ENCODE measurements at places on chromosomes 4 and X.

DNA sequence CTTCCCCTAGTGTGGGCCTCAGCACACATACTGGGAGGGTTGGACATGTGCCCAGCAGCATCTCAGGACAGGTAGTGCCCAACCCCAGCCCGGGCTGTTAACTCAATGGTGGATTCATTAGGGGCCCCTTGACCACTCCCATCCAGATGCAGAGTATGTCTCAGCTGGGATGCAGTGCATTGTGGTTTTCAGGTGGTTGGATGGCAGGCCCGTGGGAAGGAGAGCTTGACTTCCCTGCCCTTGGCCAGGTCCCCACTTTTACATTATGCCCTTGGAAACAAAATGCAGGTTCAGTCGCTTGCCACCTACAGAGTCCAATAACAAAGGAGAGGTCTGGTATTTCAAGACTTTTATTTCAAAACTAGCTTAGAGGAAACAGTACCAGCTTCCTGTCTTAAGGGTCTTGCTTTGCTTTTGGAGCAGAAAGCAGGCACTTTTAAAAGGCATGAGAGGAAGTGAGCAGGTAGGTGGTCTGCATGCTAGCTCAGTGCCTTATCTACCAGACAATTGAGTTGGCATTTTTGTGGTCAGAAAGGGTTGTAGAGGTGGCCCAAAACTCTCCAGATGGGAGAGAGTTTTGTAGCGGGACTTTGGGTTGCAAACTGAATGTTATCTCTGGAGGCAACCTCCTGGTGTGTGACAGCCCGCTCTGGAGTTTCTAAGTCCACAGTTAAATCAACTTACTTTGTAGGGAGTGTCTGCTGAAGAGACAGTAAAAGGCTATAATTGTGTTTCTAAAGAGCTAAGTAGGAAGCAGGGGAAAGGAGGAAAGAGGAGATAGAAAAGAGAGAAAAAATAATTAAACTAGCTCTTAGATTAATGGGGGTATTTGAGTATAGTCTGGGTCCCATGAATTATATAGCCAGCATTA, 171.0 kb downstream of the GALNTL6 start:
- no peak for DNase-seq

- DNase-seq = peak; percentile 49
These were observed 26.7 kb downstream of the SMARCA1 start for GRCh38 chrX:129496625-129497024.

GRCh38 chr4:141179474-141180373, 41.0 kb upstream of the ZNF330 start:
- DNase-seq = no peak

DNA sequence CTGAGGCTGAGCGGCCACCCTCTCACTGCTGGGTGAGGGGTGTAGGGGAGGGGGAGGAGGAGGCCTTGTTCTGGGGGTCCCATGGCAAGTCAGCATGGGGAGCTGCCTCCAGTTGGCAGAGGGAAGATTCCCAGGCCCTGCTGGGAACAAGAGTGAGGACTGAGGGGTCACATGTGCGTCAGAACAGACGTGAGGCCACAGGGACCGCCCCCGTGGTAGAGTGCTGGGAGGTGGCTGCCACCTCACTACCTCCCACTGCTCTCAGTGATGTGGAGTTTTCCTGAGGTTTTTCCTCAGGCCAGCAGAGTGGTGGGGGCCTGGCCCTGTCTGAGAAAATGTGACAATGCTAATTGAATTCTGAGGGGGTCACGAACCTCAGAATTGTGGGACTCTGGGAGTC, 568 bp downstream of the MAGEC1 start:
- DNase-seq = no peak

DNA sequence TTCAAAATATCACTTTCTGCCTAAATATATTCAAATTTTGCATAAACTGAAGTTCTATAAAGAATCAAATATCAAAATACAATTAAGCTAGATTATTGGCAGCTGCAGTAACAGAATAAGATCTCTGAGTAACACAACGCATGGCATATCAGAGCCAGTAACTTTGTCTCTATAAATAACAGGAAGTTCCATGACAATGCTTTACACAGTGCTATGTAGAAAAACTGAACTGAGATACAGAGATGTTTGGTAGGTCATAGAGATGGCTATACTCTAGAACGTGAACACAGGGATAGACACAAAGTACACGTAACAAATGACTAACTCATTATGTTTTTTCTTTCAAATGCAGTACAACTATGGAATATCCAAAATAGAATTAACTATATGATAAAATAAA, 18.2 kb downstream of the UBE2D3 start:
- no peak for DNase-seq

- DNase-seq = no peak
These were observed 98.0 kb downstream of the ATP11C start for GRCh38 chrX:139834879-139835278.

DNA sequence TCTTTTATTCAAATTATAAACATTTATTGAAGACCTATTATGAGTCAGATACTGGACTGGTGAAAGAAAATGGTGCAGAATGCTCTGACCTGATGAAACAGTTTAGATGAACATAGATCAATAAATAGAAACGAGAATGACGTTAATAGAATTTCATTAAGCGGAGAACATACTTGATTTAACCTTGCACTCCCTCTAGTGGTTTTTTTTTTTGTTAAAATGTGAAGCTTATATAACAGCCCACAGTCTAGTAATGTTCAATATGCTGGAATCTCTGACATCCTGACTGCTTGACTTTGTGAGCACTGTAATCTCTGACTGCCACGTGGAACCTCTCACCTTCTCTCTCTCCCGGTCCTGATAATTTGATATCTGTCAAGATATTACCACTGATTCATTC, 32.3 kb downstream of the HDAC8 start:
- DNase-seq = peak; percentile 24

DNA sequence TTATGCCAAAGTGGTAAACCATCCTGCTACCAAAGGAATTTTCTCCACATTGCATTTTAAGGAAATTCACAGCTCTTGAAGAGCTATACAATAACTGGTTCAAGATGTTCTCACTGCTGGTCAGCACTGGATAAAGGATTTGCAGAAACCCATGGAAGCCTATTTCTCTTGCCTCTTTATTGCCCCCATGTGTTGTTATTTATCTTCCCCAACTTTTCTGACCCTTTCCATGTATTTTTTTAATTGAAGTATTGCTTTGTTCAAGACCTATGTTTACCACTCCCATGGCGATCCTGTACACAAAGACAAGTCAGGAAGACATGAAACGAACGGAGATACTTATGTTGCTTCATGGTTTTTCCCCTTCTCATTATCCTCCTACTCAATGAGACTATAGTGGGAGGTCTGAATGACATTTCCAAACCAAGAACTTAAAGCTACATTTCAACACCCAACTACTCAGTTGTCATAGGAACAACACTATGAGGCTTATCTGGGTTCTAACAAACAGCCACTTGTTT, 566.4 kb upstream of the DIPK2B start:
- DNase-seq = peak; percentile 73

- no peak for DNase-seq
These were observed 629.2 kb downstream of the KLHL13 start for GRCh38 chrX:117487421-117487820.

DNA sequence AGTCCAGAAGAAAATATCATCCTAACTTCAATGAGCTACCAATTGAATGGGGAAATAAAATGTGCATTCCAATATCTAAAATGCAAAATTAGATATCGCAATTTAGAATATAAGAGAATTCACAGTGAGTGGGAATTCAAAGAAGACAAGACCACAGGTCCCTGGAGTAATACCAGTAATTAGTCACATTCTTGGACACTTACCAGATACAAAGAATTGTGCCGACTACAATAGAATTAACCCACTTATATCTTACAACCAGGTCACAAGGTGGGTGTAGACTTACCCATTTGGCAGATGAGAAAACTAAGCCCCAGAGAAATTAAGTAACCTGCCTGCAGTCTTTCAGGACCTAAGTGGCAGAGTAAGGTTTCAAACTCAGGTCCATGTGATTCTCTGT, 84.3 kb upstream of the C1QTNF7 start:
- DNase-seq = no peak

GRCh38 chrX:48960291-48960690, 2.9 kb upstream of the OTUD5 start:
- DNase-seq = no peak

GRCh38 chr4:140163029-140163810, 9.2 kb upstream of the MAML3 start:
- DNase-seq = peak; percentile 72

DNA sequence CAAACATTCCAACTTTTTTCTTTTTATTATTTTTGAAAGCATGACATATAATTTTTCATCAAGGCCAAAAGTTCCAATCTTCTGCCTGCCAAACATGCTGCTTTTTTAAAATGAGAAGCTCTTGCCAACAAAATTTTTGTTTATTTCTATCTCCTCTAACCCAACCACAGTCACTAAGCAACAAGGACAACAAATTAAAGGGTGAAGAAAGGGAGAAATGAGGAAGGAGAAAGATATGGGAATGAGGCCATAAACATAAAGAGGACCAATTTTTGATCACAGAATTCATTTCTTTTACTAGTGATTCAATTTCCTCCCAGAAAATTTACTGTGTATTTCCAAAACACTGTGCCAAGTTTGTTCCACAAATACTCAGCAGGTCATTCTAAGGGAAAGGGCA, 537.0 kb upstream of the DIAPH2 start:
- no peak for DNase-seq

GRCh38 chrX:153926858-153927671, 1.0 kb upstream of the ARHGAP4 start:
- peak; percentile 37 for DNase-seq

- no peak for DNase-seq
These were observed 31.8 kb downstream of the MSL3 start for GRCh38 chrX:11789809-11790208.

- DNase-seq = no peak
These were observed 208.4 kb upstream of the TRAM1L1 start for GRCh38 chr4:117293784-117294183.

DNA sequence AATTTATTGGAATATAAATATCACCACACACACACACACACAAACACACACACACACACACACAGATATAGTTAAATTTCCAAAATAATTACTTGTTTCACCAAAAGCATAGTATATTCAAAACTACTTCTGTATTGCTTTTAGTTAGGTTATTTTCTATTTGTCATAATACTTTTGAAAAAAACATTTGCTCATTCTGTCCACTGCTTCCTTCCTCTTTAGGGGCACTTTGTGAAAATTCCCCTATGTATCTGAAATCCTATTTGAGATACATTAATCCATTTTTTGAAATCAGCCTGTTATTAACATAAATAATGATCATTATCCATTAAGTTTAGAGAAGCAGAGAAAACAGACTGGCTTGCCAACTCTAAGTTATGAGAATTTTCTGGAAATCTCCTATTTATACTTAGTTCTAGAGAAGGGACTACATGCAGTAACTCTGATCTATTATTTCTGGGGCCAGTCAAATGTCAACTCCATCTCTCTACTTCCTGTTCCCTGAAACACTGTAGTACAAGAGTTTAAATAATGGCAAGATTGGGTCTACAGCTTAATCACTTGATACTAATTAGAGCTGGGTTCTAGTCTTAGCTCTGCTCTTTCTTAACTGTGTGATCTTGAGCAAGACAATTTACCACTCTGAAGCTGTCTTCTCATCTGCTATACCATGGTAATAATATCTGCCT, 54.4 kb upstream of the GPR174 start:
- no peak for DNase-seq

- no peak for DNase-seq
These were observed 56.0 kb downstream of the GSX2 start for GRCh38 chr4:54155936-54156335.

- DNase-seq = no peak
These were observed 293.4 kb upstream of the TENM3 start for GRCh38 chr4:181949704-181950312.

DNA sequence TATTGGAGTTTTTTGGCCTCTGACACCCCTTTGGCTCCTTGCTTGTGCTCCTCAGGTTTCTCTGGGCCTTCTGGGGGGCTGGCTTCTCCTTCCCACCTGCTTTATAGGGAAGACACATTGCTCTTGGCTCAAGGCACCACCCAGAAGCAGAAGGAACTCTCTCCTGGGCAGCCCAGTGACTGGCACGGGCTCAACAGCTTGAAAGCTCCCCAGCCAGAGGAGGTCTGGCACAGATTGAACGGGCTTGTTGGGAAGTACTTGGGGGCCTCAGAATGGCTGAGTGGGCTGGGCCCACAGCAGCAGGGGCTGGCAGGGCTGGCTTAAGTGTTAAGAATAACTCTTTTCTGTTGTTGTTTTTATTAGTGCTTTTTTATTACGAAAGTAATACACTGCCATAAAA, 11.2 kb upstream of the ZNF185 start:
- DNase-seq = no peak

DNA sequence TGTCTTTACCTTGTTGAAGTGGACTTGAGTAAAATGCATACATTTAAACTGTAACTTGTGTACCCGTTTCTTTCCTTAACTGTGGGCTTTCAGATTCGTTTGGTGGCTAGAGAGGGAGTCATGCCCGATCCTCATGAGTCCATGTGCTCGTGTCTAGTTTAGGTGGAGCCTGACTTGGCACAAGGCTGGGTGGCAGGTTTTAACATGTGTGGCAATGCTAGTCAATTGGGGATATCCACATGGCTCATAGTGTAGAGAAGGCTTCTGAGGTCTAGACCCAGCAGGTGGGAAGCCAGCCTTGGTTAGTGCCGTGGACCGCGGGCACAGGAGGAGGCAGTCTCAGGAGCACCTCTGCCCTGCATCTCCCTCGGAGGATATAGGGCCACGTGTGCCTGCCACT, 48.5 kb upstream of the CLCN4 start:
- no peak for DNase-seq

GRCh38 chr4:71029504-71029903, 36.1 kb downstream of the DCK start:
- DNase-seq = no peak

DNA sequence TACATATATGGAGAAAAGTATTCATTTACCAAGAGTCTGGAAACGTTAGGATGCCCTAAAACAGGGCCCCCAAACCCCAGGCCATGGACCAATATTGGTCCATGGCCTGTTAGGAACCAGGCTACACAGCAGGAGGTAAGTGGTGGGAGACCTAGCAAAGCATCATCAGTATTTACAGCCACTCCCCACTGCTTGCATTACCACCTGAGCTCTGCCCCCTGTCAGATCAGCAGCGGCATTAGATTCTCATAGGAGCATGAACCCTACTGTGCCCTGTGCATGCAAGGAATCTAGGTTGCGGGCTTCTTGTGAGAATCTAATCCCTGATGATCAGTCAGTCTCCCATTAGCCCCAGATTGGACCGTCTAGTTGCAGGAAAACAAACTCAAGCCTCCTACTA, 62.3 kb downstream of the USP38 start:
- no peak for DNase-seq

DNA sequence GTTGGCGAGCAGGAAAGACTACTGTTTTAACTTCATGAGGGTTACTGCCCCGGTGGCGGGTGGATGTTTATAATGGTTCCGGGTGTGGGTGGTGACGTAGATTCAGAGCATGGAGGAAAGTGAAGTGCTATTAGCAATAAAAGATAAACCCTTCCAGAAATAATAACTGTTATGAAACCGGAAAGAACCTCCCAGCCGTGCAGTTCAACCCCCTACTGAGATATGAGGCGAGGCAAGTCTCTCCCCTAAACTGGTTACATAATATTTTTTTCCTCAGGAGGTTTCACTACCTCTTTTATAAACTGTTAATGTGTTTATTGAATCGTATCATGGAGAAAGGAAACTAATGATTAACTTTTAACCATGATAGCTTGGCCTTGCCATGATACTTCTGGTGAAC, 33.9 kb upstream of the STIM2 start:
- no peak for DNase-seq

- no peak for DNase-seq
These were observed 20.1 kb upstream of the CXCR3 start for GRCh38 chrX:71638409-71638808.

GRCh38 chr4:5959211-5959982, 58.8 kb downstream of the C4orf50 start:
- DNase-seq = no peak

Measured in fibroblast of skin of scalp (primary cell).